ENCODE measurements at places on chromosomes 6 and 20.

GRCh38 chr6:90266905-90267621, 29.6 kb downstream of the BACH2 start:
- DNase-seq, result no peak

DNA sequence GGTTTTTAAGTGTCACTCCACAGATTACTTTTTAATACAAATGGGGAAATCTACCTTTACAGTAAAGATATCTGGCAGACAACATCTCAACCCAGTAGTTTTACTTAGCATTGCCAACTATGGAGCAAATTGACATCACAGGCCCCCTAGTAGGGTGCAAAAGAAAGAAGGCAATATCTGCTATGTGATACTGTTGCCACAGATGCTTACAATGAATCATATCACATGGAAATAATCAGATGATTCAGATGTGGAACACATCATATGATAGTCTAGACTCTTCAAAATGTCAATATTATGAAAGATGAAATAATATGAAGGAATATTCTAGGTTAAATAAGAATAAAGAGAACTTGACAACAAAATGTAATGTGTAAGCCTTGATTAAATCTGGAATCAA, 322.5 kb downstream of the BMP2 start:
- DNase-seq, result no peak

DNA sequence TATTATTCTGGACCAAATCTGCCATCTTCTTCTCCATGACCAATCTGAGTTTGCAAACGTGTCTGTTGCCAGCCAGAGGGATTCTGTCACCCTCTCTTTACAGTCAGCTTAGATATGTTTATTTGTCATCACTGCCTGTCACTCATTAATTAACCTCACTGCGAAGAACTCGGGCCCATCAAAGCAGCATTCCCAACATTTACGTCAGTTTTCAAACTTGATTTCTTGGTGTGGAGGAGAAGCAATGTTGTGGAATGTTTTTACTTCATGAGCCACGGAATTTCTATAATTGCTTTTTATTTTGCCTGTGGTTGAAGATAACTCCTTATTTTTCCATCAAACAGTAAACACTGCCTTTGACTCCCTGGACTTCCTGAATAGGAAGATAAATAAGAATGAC, 91.8 kb upstream of the CNKSR3 start:
- no peak for DNase-seq

GRCh38 chr20:17502105-17502504, 29.1 kb downstream of the BFSP1 start:
- no peak for DNase-seq

DNA sequence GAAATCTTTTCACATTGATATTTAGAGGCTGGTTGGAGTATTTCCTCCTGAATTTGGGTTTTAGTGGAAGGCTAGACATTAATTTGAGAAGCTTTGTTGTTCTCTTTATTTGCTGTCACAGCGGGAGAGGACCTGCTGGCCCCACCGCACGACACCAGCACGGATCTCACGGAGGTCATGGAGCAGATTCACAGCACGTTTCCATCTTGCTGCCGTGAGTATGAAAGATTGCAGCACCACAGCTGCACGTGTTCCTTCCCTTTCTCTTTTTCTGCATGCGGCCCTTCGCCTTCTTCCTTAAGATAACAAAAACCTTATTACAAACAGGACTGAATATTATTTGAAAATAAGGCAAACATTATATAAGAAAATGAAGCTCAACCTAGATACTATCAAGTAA, 555.5 kb downstream of the UTRN start:
- no peak for DNase-seq

DNA sequence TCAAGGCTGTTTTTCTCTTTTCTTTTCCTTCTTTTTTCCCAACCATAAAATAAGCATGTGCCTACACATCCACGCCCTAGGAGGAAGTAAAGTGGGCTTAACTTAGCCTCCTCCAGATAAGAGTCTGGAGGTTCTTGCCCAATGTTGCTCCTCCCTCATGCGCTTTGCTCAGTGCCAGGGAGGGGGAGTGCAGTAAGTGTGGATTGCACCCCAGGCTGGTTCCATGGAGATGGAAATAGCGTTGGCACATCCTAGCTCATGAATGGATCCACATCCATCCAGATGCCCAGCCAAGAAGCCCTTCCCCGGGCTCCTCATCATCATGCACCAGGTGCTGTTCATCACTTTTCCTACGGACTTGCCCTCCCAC, 58.2 kb downstream of the NEDD9 start:
- no peak for DNase-seq

DNA sequence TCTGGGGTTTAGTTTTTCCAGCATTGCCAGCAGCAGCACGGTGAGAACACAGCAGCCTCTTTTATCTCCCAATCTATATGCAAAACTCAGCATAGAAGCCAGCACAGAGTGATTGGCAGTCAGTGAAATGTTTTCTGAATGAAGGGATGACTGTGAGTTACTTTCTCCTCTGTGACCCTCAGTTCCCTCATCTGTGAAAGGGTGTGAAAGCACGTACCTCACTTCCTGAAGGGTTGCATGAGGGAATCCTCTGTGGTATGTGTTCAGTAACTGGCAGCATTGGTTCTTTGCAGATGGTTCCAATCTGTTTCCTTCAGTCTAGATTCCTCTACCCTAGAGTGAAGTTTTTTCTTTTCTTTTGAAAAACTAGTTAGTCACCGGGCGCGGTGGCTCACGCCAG, 40.0 kb downstream of the EFCAB8 start:
- no peak for DNase-seq

DNA sequence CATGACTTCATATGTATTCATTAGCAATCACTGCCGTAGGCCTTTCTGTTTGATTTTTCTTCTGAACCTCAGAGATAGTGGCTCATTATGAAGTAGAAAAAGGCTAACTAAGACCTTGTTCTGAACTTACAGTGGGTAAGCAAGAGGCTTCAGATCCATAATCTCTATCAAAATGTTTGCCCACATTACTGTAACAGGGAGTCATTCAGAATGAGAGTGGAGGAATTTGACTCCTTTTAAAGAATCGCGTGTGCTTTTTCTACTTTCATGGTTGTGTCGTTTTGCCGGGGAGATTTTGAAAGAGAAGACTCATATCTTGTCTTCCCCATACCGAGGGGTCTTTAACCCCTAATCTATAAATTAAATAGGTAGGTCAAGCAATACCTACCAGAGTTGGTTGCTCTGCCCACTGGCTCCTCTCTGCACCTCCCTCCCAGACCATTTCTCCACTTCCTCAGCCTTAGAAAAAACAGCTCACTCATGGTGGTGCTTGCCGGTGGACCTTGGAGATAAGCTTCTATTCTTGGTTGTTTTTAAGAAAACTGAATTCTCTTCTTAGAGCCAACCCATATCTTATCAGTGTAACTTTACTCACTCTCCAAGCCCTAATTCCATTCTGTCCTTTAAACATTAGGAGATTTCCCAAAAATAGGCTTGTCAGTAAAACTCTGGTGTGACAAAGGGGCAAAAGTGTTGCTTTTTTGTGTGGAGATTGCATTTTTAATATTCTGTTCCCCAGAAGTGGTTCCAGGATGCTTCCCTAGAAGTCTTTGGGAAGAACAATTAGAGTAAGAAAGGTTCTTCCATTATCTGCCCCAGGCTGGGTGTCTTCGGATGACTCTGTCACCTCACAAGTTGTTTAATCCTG, 56.6 kb downstream of the E2F3 start:
- no peak for DNase-seq

DNA sequence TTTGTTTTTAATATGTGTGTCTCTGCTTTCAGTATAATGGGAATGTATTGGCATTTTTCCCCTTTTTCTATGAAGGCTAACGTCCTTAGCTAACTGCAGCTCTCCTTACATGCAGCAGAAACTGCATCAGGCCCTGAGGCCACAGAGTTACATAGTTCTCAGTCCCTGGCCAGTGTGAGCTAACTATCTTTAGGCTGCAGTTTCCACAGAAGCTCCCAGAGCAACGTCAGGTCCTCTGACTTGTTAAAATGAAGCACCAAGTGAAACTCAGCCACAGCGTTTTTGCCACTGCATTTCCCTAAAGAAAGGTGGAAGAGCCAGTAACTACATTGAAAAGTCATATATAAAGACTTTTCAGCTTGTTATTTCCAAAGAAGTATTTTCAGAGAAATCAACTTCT, 244.7 kb downstream of the CBLN4 start:
- DNase-seq, result no peak

- DNase-seq, result no peak
These were observed 452.1 kb upstream of the POU3F2 start for GRCh38 chr6:98382246-98382645.

DNA sequence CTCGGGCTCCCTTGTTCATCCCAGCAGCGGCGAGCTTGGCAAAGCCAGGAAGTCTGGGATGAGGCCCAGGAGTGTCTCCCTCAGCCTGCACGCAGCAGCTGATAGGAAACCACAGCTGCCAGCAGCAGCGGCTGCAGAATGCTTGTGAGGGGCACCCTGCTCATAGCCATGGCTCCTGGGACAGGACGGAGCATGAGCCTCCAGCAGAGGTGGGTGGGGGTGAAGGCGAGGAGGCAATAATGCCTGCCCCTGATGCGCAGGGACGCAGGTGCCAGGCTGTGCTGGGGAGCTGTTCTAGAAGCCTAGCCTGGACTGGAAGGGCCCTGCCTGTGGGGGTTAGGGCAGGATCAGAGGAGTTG, 157.9 kb downstream of the CD83 start:
- no peak for DNase-seq

DNA sequence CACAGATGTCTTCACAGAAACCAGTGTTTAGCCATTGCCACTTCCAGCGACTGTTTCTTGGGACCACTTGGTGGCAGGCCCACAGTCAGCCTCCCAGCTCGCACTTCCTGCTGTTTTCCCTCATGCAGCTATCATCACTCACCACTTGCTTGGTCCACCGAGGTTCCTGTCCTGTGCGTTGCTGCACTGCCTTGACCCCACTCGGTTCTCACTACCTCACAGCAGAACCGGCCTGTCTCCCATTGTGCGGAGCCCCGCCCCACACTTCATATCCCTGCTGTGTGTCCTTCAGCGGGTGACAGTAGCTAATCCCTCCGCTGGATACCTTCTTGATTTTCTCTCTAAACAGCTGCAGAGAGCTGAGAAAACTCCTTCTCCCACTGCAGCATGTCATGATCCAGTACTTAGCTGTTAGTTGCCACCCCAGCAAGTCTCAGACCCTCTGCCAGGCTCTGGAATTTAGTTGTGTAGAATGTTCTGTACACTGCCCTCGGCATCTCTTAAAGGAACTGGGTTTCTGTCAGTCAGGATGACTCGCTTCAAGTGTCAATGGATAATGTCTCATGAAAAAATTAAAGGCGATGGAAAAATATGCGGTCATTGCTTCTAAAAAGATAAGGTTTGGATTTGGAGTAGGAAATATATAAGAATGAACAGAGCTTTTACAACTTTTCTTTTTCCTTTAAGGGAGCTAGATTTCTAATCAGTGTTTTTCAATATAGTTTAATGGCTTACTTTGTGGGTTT, 208.0 kb downstream of the FARS2 start:
- no peak for DNase-seq

- DNase-seq, result no peak
These were observed 166.6 kb upstream of the TAB2 start for GRCh38 chr6:149150801-149151398.

- no peak for DNase-seq
These were observed 37.8 kb downstream of the ELOVL5 start for GRCh38 chr6:53310771-53311585.

DNA sequence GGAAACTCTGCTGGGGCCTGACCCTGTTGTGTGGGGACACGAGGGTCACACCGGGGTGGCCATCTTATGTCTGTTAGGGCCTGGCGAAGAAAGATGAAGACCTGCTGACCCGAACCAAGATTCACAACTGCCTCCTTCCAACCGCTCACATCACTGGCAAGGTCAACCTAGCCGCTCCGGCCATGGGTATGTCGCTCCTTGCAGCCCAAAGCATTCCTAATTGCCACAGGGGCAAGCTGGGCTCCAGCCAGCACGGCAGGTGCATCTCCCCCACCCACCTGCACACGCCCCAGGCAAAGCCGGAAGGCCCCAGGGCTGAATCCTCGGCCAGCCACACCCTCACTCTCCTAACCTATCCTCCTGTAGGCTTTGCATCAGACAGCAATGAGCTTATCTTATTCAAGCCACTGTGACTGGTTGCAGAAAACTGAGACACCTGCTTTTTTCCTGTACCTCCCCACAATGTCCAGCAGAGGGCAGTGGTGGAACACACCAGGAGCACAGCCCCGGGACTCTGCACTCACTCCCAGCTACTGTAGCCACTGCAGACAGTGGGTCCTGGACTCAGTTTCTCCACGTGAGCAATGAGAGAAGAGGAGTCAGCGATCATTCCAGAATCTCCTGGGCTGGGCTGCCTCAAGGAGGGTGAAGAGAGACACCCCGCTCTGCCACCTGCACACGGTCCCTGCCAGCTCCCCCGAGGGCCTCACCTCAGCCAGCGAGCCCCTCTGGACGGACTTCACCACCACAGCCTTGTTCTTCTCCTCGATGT, 170.2 kb downstream of the PREX1 start:
- peak; percentile 36 for DNase-seq

DNA sequence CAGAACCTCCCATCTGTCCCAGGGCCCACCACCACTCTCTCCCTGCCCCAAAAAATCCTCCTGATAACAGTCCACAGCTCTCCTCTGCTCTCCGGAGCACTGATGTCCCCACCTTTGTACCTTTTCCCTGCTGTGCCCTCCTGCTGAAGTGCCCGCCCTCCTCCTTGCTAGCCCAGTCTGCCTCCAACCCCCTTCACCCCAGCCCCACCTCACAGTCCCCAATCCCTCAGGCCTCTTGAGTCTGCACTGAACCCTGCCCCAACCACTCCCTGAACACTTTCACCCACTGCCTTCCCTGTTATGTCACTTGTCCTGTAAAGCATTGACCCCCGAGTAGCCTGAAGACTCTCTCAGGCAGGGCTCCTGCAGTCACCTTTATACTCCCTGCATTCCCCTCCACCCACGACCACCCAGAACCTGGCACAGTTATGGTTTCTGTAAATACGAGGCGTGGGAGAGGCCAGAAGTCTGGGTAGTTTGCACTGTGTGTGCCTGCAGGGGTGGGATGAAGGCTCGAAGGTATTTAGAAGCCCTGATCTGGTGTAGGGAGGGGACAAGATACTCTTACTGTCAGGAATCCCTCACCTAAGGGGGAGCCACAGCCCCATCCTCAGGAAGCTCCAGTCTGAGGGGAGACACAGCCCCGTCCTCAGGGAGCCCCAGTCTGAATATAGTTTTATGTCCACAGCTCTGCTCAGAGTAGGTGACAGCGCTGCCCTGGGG, 5.4 kb downstream of the GLP1R start:
- no peak for DNase-seq

GRCh38 chr6:43170417-43170930, 595 bp upstream of the SRF start:
- no peak for DNase-seq

GRCh38 chr20:44642203-44643153, 9.0 kb downstream of the ADA start:
- DNase-seq, result no peak

GRCh38 chr6:16687045-16687444, 74.2 kb downstream of the ATXN1 start:
- DNase-seq, result no peak

DNA sequence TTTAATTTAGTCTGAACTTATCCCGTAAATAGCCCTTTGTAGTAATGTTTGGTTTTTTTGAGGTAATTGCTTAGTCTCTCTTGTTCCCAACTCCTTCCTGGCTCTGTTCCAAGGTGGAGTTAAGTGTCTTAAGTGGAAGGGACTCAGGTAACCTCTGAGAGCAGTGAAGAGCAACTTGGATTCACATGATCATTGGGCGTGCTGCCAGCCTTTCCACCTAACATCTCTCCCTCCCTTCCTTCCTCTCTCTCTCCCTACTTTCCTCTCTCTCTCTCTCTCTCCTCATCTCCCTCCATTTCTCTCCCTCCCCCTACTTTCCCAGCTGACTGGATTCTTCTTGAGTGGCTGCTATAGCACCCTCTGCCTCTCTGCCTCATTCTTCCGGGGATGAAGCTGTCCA, 232.9 kb upstream of the SASH1 start:
- no peak for DNase-seq

Data from stimulated activated CD8-positive, alpha-beta memory T cell treated with anti-CD3 and anti-CD28 coated beads, Interleukin-4, amount 100 ng/mL, for 24 hours (primary cell).